Esophagus mucosa (tissue), 1 donor: ENCODE measurements at places on chromosomes 1 and 21. TPM values are rescaled to one million over a fixed set of nuclear protein-coding genes. Genes with fewer than 3 reads are reported as not detected.

DNA sequence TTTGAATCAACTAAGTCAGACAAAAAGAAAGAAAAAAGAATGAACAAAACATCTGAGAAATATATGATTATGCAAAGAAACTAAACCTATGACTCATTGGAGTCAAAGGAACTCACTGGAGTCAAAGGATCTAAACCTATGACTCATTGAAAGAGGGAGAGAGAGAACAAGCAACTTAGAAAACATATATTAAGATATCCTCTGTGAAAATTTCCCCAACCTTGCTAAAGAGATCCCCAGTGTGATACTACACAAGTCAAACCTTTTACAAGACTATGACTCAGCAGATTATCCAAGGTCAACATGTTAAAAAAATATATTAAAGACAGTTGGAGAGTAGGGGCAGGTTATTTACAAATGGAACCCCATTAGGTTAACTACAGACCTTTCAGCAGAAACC, 1538.3 kb downstream of the NCAM2 start:
- ATAC-seq, result no peak

GRCh38 chr1:147567594-147568381, 26.5 kb downstream of the BCL9 start:
- ATAC-seq, result no peak

Gene SPATA1
- 1.1 TPM for total RNA-seq

GRCh38 chr21:42570362-42570761, 56.7 kb downstream of the SLC37A1 start:
- no peak for ATAC-seq

DNA sequence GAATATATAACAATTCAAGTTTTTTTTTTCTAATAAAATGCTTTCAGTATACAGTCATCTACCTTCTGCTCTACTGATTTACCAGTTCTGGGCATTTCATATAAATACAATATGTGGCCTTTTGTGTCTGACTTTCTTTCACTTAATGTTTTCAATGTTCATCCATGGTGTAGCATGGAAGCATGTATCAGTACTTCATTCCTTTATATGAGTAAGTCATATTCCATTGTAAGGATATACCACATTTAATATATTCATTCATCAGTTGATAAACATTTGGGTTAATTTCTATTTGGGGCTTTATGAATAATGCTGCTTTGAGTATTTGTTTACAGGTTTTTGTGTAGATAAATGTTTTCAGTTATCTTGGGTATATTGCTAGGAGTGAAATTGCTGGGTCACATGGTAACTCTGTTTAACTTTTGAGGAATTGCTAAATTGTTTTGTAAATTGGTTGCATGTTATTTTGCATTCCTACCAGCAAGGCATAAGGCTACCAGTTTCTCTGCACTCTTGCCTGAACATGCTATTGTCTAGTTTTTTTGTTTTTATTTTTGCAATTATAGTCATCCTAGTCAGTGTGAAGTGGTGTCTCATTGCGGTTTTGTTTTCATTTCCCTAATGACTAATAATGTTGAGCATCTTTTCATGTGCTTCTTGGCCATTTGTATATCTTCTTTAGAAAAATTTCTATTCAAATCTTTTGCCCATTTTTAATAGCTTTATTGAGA, 206.1 kb downstream of the TM2D1 start:
- ATAC-seq, result peak; percentile 79

GRCh38 chr1:16118706-16119105, 37.2 kb downstream of the EPHA2 start:
- ATAC-seq, result no peak

DNA sequence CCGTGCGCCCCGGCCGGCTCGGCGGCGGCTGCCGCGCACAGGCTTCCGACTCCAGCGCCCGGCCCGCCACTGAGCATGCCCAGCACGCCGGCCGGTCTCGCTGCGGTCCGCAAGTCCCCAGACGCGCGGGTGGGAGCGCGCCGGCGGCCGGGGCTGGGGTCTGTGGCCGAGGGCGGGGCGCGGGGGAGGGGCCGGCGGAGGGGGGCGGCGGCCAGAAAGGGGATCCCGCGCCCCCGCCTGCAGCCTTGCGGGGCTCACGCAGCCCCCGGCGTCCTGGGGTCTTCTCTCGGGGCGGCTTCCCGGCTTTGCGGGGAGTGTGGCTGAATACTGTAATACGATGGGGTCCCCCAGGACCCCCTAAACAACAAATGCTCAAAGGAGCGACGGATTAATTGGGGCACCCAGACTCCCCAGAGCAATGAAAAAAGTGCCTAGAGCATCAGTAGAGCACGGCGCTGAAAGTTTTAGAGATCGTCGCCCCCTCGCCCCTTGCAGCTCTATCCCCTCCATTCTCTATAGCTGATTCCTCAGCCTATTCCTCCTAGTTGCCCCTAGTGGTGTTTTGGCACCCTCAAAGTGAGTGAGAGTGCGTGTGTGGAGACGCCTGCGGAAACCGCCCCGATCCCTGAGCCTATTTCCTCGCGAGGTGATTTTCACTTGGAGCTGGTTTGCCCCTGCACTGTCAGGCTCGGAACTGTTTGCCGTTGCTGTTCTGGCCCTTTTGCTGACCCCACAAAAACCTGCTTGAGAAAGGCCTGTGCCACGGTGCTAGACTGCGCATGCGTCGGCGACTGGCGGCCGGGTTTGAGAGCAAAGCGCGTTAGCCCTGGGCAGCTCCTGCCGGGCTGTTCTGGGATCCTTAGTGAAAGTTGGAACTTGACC, at the start of gene VAV3:
Gene VAV3, minus strand, starts transcription at position 71 of the 882 bp plus-strand sequence. CDS start 311 bp downstream, outside the sequence.
- ATAC-seq, result peak; percentile 71

DNA sequence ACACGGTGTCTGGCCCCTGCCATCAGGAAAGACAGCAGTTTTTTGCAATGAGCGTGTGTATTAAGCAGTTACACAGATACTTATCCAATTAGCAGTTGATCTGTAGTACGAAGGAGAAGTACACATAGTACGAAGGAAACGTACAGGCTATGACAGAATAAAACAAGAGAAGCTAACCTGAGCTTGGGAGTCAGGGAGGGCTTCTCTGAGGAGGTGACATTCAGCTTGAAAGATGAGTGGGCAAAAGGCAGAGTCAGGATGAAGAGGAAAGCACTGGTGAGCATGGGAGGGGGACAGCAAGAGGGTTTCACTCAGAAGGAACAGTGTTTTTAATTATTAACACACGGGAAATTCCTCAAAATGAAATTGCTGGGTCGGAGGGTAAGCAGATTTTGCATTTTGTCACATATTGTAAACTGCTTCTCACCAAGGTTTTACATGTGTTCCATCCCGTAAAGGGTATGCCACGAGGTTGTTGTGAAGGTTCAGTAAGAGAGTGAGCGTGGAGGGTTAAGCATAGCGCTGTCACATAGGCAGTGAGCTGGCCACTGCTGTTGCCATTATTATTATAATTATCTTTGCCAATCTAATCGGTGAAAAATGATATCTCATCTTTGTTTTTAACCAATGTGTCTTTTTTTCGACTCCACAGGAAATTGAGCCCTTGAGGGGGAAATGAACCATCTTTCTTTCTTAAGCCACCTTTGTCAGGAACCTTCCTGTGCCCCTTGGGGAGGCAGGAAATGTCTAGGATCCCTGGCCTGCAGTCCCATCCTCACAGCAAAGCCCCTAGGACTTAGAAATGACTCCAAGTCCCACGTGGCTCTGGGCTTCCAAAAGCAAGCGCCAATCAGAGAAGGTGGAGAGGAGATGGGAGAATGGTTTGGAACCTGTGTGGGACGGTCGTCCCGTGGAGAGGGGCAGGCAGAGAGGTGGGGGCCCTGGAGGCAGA, 47.3 kb upstream of the POU3F1 start:
- ATAC-seq, result no peak

- no peak for ATAC-seq
Measured at GRCh38 chr1:182217071-182217470, 155.6 kb upstream of the ZNF648 start.

Gene ADCY10
- not detected for total RNA-seq

Gene S100A7A
- total RNA-seq, result 24.6 TPM

DNA sequence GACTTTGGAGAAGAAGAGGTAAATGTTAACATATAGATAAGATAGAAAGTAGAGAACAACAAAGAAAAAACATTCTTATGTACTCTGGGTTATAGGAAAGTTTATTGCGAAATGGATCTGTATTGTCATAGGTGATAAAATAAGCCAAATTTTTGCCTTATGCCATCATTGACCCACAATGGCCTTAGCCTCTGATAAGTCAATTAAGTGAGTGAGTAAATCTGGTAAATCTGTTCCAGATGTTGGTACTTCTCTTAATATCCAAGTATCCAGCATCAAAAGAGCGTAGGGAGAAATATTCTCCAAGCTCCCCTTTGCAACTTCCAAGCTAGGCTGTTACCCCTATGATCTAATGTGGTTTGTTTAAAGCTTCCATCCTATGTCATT, 38.3 kb upstream of the CLCA4 start:
- ATAC-seq, result no peak

Gene UMODL1
- 0.08 TPM for total RNA-seq

- ATAC-seq, result no peak
Measured at GRCh38 chr1:118970451-118970850, 17.7 kb downstream of the TBX15 start.
